ENCODE measurements at places on chromosomes 11 and 22.

GRCh38 chr11:4882543-4882942 is 843 bp downstream of the OR51T1 start:
- no peak for DNase-seq

DNA sequence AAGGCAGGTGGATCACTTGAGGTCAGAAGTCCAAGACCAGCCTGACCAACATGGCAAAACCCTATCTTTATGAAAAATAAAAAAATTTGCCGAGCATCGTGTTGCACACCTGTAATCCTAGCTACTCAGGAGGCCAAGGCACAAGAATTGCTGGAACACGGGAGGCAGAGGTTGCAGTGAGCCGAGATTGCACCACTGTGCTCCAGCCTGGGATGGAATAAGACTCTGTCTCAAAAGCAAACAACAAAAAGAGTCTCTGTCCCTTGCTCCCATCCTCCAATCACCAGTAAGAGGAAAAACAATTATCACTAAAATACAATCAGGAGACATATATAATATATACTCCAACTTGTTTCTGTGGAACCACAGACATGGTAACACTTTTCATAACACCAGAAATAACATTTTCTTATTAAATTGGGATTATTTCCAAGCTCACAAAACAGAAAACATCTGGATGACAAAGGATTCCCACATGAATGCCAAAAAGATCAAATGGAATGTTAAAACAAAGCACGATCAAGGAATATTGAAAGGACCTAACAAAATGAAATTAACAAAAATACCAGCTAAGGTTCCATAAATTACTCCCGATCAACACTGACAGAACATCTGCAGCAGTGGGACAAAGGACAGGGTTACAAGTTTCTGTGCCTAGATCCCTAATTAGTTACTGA is 15.2 kb downstream of the FCHSD2 start:
- no peak for DNase-seq

DNA sequence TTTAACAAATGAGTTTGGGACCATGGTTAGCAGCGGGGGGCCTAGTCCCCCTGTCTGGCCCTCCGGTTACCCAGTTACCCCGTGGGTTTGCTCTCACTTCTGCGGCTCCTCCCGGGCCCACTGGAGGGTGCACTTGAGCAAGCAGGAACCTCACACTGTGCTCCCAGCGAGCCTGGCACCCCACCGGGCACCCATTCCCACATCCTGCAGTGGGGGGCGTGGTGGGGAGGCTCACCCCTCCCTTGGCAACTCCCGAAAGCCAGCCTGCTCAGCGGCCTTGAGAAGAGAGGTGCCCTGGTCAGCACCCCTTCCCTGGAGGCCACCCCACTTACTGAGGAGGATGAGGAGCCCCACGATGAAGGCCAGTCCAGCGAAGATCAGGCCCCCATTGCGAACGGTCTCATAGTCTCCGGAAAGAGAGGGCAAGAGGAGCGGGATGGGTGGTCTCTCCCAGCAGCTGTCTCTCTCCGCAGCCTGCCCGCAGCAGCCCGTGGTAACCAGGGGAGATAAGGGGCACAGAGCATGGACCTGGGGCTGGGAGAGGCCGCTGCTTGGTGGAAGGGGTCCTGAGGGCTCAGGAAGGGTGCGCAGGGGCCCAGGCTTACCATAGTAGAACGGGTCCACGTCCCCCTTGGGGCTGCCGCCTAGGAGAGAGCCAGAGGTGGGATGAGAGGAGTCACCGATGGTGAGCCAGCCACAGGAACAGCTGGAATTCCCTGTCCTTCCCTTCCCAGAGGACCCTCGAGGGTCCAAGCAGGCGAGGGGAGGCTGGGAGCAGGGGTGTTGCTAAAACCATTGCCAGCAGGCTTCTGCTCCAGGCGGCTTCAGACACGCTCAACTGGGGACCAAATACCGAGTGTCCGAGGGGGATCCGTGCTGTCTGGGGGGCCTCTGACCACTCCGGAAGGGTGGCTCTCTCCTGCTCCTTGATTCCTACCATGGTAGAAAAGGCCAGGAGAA is 2.2 kb downstream of the FXYD2 start:
- peak; percentile 77 for DNase-seq

DNA sequence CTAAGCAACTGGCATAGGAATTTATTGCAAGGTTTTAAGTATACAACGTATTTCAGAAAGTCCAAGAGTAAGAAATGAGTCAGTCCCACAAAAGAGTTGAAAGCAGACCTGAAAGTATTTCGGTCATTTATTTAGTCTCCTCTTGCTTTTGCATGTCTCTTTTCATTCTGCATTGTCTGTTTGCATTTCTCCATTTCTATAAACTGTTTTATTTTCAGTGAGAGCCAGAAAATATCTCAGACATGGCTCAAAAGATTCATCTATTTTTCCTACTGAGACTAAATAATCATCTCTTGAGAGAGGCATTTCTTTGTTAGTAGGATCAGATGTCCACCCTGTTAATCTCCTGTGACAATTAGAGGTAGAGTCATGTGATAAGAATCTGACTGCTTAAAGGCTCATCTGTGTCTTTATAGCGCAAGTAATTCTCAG is 219.1 kb upstream of the CCDC179 start:
- DNase-seq = peak; percentile 1

- DNase-seq = peak; percentile 49
These were observed 10.6 kb upstream of the INSC start for GRCh38 chr11:15104166-15104565.

GRCh38 chr11:79342686-79343085 is 98.1 kb downstream of the TENM4 start:
- DNase-seq = no peak

GRCh38 chr22:42587588-42588175 is 27.0 kb downstream of the POLDIP3 start:
- no peak for DNase-seq

GRCh38 chr11:43874738-43875137 is 5.9 kb upstream of the ALKBH3 start:
- DNase-seq = no peak

- no peak for DNase-seq
These were observed 4.5 kb downstream of the TMPRSS4 start for GRCh38 chr11:118081241-118081958.

All from kidney tubule cell (primary cell).